Breast epithelium (tissue), 4 donors: ENCODE measurements at places on chromosomes 1 and 21. TPM values are rescaled to one million over a fixed set of nuclear protein-coding genes. Genes with fewer than 3 reads are reported as not detected.

- DNase-seq = no peak
Measured at GRCh38 chr1:205318231-205318991, 3.1 kb downstream of the NUAK2 start.

DNA sequence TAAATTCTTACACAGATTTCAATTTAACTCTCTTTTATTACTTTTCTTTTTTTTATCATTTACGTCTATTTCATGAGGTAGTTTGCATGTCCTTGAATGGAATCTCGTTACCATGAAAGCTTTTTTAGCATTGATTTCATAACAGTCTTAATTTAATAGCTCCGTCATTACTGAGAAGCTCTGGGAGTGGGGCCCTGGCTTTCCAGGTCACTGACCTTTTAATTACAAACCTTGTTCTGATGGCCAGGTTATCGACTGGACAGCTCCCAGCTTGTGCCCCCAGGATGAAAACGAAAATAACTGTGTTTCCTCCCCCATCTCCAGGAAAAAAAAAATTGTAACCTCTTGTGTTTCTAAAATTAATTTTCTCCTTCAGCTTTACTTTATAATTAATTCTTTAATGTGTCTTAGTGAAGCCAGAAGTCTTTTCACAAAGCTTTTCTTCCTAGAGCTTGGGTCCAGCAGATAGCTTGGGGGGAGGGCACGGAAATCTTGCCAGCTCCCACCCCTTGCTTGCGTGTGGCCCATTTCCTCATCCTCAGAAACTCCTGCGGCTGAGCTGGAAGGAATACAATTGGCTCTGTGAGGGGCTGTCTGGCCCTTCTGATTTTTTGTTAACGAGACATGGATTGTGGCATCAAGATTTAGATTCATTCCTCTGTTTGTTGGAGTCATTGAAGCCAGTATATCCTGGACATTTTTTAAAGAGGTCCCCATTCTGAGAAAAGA is 65.7 kb downstream of the PEX14 start:
- no peak for DNase-seq

DNA sequence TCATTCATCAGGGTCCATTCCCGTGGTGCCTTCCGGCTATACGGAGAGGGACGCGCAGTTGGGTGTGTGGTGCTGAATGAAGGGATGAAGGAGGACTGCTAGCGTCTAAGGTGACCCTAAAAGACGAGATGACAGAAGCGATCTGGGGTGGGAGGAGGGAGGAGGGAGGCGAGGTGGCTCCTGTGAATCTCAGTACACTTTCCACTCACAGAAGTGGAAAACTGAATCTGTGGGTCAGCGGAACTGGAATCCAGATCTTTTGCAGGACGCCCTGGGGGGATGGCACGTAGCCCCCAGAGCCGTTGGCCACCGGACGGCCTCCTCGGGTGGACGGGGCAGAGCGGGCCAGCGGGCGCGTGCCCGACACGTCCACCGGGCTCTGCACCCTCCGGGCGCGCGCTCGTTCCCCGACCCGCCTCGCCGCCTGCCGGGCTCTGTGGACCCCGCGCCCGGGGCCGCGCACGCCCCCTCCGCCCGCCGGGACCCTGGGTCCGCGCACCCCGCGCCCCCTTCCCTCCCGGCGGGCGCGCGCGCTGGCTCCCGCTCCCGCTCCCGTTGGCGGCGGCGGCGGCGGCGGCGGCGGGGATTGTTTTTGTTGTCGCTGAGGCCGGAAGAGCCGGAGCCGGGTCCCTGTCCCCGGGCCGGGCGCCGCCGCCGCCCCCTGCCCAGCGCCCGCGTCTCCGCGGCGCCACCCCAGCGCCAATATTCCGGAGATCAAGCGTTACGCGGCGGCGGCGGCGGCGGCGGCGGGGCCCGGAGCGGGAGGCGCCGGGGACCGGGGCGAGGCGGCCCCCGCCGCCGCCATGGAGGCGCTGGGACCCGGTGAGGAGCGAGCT is at the start of gene AGO4:
Gene AGO4, plus strand, starts transcription at position 403 of the 836 bp plus-strand sequence. Its CDS starts 401 bp downstream, at position 804.
- DNase-seq = no peak

GRCh38 chr1:36609241-36610027 is 126.7 kb upstream of the CSF3R start:
- DNase-seq = no peak

The PRRX1 gene
- total RNA-seq = 73.1 TPM
